Gastroesophageal sphincter (tissue), 4 donors: ENCODE measurements at places on chromosomes 2 and 18.

DNA sequence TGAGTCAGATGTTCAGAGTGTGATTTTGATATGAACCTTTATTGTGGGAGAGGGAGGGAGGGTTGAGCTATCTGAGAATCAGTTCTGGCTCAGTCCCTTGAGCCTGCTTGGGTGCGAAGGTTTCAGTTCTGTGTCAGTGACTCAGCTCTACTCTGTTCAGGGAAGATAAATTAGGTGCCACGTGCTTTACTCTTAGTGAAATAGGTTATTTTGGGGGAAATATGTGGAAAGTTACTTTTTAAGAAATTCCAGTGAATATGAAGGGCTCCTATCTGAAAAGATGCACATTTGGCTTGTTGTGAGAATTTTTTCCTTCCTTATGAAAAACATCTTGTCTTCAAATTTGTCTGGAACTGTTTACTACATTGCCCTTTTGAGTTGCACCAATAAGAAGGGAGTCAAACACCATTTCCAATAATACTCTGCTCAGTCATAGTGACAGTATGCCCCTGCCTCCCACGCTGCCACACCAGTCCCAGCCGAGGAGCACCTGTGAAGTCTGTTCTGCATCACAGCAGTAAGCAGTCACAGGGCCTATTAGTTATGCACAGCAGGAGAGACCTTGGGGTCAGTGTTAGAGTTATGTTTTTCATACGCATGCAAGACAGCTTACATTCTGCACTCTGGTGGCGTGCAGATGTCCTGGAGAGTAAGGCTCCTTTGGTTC lies 32.8 kb upstream of the DNAH7 start:
- ATAC-seq, result peak; percentile 81

DNA sequence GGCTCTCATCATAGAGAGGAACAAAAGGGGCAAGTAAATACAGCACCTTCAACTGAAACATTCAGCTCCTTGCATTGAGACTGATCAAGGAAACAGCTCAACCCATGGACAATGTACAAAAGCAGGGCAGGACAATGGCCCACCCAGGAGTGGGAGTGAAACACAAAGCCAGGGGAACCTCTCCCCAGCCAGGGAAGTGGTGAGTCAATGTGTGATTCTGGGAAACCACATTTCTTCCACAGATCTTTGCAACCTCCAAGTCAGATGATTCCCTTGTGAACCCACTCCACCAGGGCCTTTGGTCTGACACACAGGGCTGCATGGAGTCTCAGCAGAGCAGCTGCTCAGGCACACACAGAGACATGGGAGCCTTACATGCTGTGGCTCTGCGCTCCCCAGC lies 294.5 kb downstream of the NR4A2 start:
- ATAC-seq, result no peak

- ATAC-seq, result no peak
Measured at GRCh38 chr2:199956062-199956380, 639 bp downstream of the MAIP1 start.

GRCh38 chr2:62803961-62804360 lies 98.4 kb downstream of the EHBP1 start:
- no peak for ATAC-seq

DNA sequence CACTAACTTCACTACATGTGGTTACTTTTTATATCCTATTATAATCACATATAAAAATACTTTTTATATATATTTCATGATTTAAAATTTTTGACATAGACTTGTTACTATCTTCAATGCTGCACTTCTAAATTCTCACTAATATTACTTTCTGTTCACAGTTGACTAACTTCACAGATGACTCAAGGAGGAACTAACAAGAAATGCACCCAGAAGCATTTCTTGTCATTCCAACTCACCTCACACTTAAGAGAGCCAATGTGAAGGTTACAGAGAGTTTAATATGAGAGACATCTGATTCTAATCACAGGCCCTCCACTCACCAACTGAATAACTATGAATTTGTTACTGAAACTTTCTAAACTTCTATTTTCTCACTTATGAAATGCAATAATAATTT lies 399.8 kb upstream of the SLC8A1 start:
- no peak for ATAC-seq

DNA sequence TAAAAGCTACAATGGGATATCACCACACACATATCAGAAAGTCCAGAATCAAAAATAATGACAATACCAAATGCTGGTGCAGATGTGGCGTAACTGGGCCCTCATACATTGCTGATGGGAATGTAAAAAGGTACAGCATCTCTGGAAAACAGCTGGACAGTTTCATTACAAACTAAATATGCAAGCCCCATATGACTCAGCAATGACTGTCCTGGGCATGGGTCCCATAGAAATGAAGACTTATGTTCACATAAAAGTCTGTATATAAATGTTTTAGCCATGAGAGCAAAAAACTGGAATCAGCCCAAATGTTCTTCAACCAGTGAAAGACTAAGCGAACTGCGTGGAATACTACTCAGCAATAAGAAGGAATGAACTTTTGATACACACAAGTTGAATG lies 56.7 kb downstream of the ALPK2 start:
- no peak for ATAC-seq

DNA sequence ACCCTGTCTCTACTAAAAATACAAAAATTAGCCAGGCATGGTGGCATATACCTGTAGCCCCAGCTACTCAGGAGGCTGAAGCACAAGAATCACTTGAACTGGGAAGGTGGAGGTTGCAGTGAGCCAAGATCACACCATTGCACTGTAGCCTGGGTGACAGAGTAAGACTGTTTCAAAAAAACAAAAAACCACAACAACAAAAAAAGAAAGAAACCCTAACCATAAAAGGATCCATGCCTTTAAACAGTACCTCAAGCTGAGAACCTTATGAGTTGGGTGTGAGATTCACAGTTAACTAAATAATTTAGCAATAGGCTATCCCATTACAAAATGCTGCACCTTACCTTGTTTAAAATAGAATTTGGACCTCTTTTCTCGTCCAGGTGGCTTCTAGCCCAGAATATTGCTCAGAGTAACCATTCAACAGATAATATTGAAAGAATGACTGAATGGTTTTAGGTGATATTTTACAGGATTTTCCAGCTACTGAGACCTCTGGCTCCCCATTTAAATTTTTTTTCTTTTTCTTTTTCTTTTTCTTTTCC lies 6.4 kb downstream of the DPYSL5 start:
- ATAC-seq, result no peak

- ATAC-seq, result no peak
Measured at GRCh38 chr2:85368921-85369320, 14.4 kb downstream of the ELMOD3 start.

DNA sequence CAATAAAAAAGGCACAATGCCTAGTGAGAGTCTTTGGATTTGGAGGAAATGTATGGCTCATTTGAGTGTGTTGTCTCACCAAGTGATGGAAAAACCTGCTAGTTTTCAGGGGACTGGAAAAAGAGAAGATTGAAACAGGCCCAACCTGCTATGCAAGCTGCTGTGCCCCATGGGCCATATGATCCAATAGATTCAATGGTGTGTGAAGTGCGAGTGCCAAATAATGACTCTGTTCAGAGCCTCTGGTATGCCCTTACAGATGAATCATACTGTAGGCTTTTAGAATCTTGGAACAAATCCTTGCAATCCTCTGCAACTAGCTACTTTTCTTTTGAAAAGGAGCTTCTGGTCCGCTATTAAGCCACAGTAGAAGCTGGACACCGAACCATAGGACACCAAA lies 529.8 kb upstream of the CNTNAP5 start:
- no peak for ATAC-seq

DNA sequence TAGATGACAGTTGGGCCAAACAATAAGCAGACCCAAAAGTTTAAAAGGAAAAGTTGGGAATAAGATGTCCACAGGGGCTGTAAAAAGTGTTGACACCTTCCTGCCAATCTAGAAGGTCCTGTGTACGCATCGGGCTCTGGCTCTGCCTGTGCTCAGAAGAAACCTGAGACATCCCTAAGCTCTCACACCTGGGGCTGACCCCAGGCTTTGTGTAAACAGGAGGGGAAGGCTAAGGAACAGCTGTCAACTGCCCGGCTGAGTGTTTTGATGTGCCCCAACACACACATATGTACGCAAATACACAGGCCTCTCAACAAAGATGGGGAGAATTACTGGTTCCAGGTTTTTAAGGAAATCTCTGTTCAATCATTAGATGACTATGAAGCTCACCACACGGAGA lies 59.5 kb downstream of the TMEM131 start:
- ATAC-seq, result no peak

- no peak for ATAC-seq
Measured at GRCh38 chr2:70921839-70922234, 13.9 kb upstream of the ATP6V1B1 start.

DNA sequence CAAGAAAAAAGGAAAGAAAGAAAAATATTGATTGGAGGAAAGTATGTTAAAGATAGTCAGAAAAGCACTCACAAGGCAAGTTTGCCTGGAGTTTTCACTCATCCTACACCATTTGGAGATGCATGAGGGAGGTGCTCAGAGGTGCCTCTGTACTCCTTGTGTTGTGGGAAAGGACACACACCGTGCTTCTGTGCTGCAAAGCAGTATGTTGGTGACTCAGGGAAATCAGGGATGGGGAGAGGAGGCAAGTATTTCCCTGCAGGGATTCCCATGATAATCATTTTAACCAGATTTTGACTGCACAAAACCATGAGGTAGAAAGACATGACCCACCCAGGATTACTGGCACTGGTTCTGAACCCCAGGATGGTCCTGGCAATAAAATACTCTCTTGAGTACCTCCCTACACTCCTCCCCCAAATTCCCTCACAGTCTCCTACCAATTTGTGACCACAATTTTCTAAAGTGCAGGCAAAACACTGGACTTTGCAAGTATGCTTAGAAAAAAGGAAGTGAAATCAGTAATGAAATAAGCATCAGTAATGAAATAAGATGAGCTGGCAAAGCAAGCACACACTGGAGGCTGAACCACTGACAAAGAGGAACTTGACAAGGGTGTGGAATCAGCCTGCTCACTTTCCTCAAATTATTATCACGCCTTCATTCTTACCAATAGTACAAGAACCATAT lies 155.5 kb upstream of the ACVR2A start:
- ATAC-seq, result peak; percentile 67

DNA sequence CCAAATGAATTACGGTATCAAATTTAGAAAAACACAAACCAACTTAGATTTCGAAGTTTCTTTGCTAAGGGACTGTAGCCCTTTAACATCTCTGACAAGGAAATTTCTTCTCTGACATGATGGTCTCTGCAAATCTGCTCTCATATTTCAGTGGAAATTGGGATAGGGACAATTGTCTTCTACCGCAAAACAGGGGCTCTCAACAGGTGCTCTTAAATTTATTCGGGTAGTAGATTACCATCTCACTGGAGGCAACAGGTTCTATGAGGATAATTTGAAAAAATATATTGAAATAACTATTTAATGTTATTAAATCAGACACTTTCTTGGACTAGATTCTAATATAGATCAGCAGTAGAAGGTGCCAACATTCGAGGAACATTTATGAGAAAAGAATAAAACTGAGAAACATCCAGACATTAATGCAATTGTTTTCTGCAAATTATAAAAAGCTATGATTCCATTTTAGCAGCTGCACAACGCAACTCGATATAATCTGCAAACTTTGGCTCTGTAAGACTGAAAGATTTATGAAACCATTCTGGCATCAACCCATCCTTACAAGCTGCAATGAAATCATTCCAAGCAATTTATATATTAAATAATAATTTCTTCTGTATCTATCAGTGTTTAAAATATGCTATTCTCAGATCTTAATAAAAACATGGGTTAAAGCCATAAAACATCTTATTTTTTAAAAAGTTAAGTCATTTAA lies 10.0 kb upstream of the BCL2 start:
- no peak for ATAC-seq

GRCh38 chr2:194954218-194954617 lies 702.8 kb upstream of the SLC39A10 start:
- no peak for ATAC-seq

GRCh38 chr2:1550658-1551316 lies 137.5 kb downstream of the TPO start:
- peak; percentile 70 for ATAC-seq

DNA sequence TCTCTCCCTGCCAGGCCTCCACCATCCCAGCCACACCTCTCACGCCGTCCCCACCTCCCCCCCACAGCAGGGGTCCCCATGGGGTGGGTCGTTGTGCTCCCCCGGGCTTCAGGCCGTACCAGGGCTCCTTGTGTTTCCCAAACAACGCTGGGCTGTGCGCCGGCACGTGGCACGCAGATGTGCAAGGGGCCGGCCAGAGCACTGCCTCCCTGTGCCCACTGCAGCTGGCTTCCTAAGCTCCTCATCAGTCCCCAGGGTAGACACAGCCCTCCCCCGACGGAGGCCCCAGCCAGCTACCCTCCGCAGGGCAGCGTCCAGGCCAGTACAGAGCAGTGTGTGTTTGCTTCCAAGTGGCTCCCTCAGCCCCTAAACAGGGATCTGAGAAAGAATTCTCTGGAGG lies 34.0 kb downstream of the BIN1 start:
- ATAC-seq, result no peak

DNA sequence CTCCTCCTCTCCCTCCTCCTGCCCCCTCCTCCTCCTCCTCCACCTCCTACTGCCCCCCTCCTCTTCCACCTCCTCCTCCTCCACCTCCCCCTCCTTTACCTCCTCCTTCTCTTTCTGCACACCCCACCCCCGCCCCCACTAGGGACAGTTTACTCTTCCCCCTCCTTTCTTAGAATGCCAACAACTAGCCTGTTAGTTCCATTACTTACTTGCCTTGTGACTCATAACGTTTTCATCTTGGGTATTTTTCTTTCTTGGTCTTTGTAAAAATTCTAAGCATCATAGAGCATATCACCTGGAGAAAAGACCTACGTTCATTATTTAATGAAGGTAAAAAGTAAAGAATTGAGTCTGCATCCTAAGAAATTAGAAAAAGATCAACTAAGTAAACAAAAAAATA lies 165.3 kb downstream of the NEDD4L start:
- no peak for ATAC-seq

DNA sequence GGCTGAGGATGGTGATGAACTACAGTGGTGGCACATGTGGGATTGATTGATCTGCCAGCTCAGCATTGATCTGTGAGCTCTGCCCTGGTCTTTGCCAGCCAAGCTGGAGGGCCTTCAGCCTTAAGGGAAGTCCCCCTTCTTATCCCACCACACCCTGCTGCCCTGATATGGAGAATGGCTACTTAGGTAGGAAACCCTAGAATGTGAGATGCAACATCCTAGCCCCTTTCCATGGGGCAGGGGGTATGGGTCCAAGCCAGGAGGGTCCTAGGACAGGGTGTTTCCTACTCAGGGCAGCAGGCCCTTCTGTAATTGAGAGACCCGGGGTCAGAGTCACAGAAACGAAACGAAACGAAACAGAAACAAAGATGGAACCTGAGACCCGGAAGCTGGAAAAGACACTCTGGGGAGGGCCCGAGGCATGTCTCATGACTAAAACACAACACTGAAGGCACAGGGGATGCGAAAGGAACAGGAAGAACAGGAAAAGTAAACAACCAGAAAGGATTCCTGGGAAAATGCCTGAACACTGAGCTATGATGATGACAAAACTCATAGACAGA lies 16.9 kb upstream of the SULT1C2 start:
- ATAC-seq, result peak; percentile 54

DNA sequence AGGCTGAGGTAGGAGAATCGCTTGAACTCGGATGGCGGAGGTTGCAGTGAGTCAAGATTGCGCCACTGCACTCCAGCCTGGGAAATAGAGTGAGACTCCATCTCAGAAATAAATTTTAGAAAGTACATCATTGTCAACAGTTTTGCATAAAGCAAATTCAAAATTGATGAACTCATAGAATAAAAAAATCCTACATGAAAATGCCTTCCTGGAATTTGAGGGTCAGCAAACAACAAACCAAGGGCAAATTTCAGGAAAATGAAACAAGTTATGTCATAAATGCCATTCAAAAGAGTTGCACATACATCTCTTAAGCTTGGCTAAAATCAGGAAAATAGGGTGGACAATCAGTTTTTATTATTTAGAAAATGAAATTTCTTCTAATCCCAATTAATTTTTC lies 45.1 kb downstream of the COL5A2 start:
- ATAC-seq, result no peak
